ENCODE measurements at places on chromosomes 6 and 20.

GRCh38 chr6:122751326-122751725 lies 28.2 kb upstream of the FABP7 start:
- no peak for DNase-seq

DNA sequence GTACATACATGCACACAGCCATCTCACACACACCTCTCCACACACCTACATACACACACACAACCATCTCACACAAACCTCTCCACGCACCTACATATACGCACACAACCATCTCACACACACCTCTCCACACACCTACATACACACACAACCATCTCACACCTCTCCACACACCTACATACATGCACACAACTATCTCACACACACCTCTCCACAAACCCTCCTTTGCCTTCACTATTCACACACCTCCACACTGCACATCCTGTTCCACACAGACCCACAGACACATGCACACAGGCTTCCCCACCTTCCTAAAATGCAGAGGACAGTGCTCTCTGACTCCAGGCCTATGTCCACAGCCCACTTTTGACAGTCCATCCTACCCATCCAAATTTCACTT lies 16.3 kb upstream of the NINL start:
- no peak for DNase-seq

- DNase-seq = no peak
Observed at GRCh38 chr6:157151029-157151428, 172.3 kb downstream of the TMEM242 start.

DNA sequence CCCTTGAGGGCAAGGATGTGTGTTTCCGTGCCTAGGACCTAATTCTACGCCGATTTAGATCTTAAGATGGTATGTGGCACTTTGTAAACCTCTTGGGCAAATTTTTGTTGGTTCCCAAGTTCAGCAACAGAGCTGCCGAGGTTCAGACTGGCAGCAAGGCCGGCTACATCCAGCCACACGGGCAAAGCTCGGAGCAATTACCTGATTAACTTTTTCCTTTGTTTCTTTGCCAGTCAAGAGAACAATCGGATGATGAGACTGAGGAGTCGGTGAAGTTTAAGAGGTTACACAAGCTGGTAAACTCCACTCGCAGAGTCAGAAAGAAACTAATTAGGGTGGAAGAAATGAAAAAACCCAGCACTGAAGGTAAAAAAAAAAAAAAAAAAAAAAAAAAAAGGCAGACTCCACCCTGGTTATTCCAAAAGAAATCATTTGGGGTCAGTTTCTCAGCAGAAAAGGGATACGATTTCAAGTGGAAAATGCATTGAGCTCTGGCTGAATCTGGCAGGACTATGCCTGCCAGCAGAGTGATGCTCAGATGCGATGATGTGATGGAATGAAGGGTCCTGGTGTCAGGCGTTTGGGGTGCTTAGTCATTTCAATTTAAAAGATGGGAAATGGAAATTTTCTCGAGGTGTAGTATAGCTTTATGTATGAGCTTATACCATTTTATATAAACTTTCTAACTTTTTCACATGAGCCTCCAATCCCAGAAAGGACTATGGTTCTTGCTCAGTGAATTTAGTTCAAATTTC lies 171.6 kb downstream of the SASH1 start:
- no peak for DNase-seq

DNA sequence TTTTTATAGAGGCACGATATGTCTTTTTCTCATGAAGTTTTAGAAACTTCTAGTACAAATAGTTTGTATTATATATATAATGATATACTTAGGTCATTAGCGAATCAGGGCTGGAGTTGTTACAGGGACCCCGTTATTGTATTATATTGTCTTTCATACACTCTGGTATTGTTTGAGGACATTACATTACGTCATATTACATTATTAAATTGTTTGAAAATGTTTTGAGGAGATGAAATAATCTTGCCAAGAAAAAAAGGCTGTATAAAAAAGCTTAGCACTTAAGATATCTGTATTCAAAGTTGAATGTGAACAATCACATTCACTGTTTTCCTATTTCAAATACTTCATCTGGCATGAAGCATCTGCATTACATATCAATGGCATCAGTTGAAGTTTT lies 239.6 kb upstream of the ASCC3 start:
- no peak for DNase-seq

GRCh38 chr6:11929241-11929835 lies 82.8 kb upstream of the HIVEP1 start:
- DNase-seq = no peak

DNA sequence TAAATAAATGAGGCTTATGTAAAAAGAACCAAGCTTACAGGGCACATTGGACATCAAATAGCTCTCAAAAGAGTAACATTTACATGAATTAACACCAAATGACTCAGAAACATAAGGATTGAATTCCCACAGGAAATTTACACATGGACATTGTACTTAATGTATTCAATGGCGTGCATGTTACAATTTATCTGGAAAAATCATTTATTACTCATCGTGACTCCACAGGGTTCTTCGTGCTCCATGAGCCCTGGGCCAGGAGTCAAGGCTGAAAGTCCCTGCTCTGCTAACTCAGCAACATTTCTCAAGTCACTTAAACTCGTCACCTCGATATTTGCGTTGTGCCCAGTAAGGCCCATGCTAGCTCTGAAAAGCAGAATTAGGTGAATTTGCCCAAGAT lies 158.5 kb downstream of the PHACTR1 start:
- no peak for DNase-seq

GRCh38 chr6:109027964-109028363 lies 66.7 kb downstream of the SESN1 start:
- DNase-seq = no peak

DNA sequence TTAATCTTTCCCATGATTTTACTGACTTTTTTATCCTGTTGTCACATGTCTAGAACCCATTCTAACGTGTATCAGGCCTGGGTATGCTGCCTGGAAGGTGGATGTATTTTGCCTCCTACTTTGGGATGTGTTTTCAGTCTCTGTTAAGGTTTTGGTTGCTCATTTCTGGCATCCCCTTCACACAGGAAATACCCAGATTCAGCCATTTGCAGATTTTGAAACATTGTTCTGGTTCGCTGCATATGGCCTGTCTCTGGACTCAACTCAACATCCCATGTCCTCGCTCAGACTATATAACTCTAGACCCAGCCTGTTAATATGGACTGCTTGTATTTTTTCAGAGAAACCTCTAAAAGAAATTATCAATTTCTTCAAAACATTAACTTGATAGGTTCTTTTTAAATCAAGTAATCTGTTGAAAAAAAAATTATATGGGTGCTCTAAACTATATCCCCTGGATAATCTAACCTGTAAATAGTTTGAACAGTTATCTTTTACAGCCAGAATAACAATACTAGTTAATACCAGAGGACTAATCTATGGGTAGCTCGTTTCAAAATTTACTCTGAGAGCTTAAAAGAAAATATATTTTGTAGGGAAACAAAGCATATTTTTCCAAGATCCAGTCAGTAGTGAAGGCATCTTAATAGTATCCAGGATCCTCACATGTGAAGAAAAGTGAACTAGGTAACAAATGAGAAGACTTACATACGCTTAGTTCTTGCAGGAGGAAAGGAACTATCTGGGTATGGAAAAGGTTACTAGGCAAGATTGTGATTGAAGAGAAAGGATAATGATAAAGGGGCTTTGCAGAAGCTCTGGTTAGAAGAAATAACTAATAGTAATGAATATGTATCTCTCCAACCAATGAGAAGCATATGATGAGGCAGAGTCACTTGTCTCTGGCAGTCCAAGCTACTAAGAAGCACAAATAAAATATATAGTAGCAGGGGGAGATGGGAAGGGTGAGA lies 23.4 kb upstream of the HLA-DQB1 start:
- DNase-seq = no peak

- DNase-seq = no peak
Observed at GRCh38 chr20:1507276-1507675, 16.1 kb upstream of the SIRPB2 start.

DNA sequence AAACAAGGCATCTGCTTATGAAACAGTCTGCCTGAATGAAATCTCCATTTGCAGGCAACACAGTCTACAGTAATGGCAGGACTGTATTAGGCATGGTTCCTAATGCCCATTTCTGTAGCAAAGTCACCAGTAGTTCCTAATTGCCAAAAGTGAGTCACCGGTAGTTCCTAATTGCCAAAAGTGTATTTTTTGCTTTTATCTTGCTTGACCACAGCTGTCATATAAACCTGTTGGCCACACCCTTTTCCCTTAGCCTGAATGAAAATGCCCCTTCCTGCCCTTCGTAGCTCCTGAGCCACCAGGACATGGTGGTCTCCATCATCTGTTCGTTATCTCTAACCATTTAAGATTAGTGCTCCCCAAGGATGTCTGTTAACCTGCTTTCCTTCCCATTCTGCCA lies 34.5 kb downstream of the MTHFD1L start:
- no peak for DNase-seq

DNA sequence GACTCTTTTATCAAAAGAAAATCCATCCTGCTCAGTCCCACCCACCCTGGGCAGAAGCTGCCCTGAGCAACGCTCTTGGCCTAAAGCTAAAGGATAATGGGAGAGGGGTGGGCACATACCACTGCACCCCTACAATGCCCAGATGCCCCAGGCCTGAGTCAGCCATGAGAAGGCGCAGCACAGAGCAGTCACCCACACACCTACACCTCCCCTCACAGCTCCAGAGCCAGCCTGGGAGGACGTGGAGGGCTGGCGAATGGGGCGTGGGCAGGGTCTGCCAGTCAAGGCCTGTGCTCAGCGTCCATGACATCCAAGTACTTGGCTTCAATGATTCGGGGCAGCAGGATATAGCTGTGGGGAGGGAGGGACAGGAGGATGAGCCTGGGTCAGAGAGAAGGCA lies 11.5 kb downstream of the SLC4A11 start:
- no peak for DNase-seq

- DNase-seq = no peak
Observed at GRCh38 chr6:24477070-24477469, 12.3 kb downstream of the GPLD1 start.

- no peak for DNase-seq
Observed at GRCh38 chr6:10641528-10641927, 52.9 kb downstream of the C6orf52 start.

DNA sequence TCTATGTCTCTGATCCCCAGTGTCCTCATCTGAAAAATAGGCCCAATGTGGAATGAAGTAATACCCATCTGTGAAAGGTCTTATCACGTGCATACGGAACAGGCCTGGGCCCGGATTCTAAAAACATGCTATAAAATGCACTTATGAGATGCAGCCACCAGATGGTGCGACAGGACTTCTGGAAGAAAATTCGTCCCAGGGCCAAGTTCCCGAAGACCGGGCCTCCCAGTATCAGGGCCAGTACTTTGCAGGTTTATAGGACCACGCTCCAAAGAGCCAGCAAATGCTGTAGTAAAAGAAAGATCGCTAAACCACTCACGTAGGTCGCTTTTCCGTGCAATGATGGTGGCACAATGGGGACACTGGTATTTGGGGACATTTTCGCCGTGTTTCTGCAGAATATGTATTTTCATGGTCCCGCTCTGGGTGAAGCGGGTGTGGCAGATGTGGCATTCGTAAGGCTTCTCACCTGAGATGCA lies 10.6 kb downstream of the CTCFL start:
- DNase-seq = peak; percentile 56

DNA sequence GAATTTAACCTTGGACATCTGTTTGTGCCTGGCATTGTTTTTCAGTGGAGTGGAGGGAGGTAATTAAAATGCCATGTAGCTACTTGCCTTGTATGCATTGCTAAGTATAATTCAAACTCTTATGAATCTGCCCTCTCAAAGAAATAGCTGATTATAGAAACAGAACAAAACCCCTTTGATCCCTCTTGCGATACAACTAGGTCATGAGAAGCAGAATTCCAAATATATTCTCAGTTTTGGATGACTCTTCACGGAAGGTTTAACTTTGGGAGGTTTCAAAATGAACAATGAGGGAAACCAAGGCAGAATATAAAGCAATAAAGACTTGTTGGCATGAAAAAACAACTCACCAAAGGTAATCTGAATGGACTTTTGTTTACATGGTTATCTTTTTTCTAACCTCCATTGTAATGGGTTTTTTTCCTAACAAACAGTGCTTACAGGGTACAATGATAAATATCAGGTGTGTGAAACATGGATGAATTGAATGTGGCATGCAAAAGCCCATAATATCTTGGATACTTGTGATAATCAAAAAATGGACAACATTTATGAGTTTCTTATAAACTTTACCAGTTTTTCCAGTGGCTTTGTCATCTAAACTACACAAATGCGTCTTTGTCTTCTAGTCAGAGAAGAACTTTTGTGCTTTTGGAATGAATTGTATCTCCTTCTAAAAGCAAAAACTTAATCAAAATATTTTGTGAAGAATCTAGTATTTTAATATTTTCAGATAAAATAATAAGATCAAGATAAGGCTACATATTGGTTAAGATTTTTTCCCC lies 15.7 kb upstream of the HEY2 start:
- DNase-seq = no peak

- DNase-seq = no peak
Observed at GRCh38 chr6:93604951-93605350, 185.6 kb upstream of the EPHA7 start.

DNA sequence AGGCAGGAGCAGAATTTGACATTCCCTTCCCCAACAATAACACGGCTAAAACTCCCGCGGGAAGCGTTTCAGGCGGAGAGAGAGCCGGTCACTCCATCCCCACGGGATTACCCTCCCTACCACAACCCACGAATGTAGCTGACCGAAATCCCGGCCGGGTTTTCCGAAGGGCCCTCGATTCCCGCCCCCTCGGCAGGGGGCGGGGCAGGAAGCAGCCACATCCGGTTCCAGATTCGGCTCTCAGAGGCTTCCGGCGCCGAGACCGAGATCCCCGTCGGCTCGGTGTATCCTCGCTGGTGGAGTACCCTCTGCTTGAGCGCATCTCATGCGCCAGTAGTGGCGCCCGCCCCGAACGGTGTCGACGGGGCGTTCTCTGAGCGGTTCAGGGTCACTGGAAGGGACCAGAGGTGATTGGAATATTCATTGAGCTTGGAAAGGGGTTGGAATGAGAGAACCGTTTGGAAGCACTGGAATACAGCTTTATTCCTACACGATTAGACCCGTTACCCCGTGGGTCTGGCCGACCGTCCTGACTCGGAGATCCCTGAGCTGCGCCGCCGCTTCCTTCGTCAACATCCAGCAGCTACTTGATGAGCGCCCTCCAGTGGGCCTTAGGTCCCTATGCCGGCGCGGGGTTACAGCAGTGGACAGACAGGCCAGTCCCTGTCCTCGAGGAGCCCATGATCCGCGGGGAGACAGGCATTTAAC lies 649 bp upstream of the RGL2 start:
- peak; percentile 97 for DNase-seq

- DNase-seq = no peak
Observed at GRCh38 chr20:1992359-1993110, 1.3 kb downstream of the PDYN start.

GRCh38 chr6:138656364-138657064 lies 117.1 kb upstream of the CCDC28A start:
- no peak for DNase-seq

DNA sequence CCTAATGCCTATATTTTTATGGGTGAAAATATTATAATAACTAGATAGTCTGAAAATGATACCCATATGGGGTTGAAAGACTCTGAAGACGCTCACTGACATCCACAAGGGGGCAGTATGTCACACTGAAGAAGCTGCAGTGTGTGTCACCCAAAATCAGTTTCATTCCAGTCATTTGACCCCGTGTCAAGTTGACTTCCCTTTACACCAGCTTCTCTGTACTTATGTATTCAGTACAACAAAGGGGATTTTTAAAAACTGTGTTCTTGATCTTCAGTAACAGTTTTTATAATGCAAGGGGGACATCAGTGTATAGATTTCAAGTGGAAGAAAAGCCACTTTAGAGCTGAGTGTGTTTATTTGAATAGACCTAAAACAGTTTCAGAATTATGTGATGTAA lies 19.3 kb downstream of the FAXC start:
- peak; percentile 80 for DNase-seq

All from activated CD4-positive, alpha-beta T cell treated with anti-CD3 and anti-CD28 coated beads for 36 hours (primary cell).